ENCODE measurements at places on chromosomes 3 and 15.

- DNase-seq = no peak
These were observed 17.9 kb downstream of the CAPN7 start for GRCh38 chr3:15223685-15224572.

GRCh38 chr3:170247875-170248274, 25.7 kb downstream of the PRKCI start:
- no peak for DNase-seq

DNA sequence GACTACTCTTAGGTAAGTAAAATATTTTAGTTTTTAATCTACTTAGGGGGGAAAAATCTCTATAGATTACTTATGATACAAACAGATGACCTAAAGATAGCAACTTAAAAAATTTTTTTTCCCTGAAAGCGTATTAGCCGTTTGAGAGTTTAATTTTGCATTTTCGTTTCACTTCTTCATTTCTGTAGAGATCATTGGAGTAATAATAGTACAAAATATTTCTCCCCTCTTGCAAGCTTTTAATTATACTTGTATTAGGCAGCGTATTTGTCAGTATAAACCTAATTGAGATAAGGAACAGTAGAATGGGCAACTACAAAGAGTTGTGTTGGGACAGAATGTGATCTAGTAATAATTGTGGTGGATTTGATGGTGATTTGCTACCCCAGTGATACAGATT, 10.3 kb downstream of the SKIL start:
- no peak for DNase-seq

DNA sequence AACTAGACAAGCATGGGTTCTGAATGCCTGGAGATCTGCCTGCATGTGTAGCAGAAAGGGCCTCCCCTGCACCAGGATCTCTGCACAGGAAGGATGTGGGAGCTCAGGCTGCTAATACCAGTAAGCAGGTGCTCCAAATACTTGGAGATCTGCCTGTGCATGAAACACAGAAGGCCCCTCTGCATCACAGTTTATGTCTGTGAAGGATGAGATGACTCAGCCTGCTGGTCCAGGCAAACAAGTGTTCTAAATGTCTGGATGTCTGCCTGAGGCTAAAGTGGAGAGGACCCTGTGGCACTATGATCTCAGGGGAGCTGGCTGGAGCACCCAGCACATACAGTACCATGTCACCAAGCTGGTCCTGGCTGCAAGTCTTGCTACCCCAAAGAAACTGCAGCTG, 678.8 kb downstream of the MCTP2 start:
- DNase-seq = no peak

DNA sequence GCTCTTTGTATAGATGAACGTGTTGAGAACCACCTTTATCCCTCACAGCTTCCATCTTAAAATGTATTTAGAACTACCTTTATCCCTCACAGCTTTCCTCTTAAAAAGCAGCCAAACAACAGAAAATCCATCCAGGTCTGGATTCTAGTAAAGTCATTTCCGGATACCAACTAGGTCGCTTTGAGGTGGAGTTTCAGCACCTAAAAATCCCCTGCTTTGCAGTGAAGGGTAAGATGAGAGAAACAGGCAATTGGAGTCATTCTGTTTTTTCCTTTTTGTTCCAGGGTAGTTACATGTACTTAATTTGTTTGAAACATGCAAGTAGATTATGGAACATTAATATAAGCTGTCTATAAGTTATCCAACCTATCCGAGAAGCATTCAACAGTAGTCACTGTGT, 192.0 kb downstream of the UBE2E2 start:
- no peak for DNase-seq

- DNase-seq = no peak
These were observed 149.7 kb upstream of the SPRED1 start for GRCh38 chr15:38102972-38103371.

GRCh38 chr3:25349095-25349494, 79.0 kb upstream of the RARB start:
- no peak for DNase-seq

Data from non-pigmented ciliary epithelial cell (primary cell).